ENCODE measurements at places on chromosomes 11 and 22. TPM values are rescaled to one million over a fixed set of nuclear protein-coding genes. Genes with fewer than 3 reads are reported as not detected.

RRP8 gene
- total RNA-seq: 7.4 TPM

SEC14L2 gene
- 2.1 TPM for total RNA-seq

GRCh38 chr22:46195487-46196165 lies 45.3 kb downstream of the PPARA start:
- DNase-seq: no peak

- DNase-seq: peak; percentile 63
Measured at GRCh38 chr11:119153049-119153818, 4.4 kb downstream of the ABCG4 start.

DNA sequence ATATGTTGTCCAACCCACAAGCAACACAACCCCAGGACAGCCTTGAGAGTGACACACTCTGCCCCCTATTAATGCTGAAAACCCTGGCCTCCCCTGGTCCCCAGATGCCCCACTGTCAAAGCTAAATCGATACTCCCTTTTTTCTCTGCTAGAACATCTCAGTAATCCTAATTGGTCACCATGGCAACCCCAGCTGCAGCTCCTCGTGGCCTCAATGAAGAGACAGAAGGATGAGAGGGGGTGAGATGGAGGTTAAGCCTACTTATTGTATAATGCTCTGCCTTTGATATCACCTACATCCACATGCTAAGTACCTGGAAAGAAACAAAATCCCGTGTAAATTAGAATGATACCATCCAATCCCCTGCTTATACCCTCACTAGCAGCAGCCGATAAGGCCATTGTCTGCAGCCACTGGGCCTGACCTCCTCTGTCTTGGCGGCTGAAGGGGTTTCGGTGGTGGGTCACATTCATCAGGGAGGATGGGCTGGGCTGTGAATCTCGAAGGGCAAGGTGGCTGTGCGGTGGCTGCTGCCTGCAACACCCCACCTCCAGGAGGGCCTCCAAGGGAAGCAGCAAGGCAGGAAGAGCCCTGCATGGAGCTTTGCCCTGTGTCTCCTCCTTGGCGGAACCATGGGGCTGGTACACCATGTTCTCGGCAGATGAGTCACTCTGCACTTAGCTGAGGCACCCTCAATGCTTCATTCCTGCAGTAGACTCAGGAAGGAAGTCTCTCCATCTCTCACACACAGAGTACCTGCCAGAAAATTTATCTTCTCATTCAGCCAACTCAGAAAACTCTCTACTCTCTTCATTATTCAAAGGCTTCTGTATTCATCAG lies 399.5 kb downstream of the BUD13 start:
- DNase-seq: no peak

GRCh38 chr22:30212363-30212995 lies 34.1 kb downstream of the LIF start:
- no peak for DNase-seq

DNA sequence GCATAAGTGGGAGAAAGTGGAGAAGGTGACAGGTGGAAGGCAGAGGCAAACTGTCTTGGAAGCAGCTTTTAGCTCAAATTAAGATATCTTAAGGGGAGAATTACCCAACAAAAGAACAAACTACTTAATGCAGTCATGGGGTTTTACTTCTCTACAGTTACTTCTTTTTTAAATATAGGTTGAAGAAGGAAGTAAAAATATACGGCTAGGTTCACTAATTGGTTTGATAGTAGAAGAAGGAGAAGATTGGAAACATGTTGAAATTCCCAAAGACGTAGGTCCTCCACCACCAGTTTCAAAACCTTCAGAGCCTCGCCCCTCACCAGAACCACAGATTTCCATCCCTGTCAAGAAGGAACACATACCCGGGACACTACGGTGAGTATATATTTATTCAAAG lies 40.8 kb downstream of the PDHX start:
- no peak for DNase-seq

DNA sequence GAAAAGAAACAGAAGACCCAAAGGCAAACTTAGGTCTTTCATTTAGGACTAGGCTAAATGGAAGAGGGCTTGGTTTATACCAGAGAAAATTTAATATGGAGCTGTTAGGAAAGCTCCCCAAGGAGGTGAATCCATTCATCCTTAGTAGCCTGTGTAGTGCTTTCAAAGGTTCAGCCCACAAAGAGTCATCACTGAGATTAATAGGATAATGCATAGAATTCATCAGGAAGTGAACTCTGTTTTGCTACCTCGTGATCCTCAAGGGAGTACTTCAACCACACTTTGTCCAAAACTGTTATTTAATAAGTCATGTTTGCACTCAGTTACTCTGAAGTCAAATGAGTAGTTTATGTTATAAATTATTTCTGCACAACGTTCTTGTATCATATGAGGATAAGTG lies 43.3 kb upstream of the MMP7 start:
- DNase-seq: no peak

- no peak for DNase-seq
Measured at GRCh38 chr11:121659811-121660210, 207.0 kb upstream of the SORL1-AS1 start.

Measured in GM23338 (cell line).